ENCODE measurements at places on chromosomes 4 and X.

DNA sequence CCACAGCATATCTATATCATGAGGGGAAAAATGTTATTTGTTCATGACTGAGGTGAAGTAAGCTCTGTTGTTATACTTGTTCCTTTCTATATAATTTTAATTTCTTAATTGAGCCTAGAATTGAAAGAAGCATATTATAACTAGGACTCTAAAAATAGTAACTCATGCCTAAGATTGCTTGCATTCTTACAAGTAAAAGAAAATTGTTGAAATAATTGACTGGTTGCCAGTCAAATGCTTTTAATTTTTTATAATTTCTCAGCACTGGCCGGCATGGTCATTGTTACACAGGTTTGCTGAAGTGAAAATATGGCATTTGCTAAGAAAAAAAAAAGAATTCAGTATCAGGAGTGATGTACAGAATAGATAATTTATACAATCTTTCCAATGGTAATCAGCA lies 104.8 kb downstream of the GASK1B start:
- no peak for DNase-seq

- DNase-seq = no peak
These were observed 40.6 kb upstream of the DOCK11 start for GRCh38 chrX:118455013-118455412.

- no peak for DNase-seq
These were observed 136.8 kb downstream of the TET2 start for GRCh38 chr4:105283501-105283900.

- DNase-seq = no peak
These were observed 13.8 kb upstream of the PGM2 start for GRCh38 chr4:37812713-37813112.

DNA sequence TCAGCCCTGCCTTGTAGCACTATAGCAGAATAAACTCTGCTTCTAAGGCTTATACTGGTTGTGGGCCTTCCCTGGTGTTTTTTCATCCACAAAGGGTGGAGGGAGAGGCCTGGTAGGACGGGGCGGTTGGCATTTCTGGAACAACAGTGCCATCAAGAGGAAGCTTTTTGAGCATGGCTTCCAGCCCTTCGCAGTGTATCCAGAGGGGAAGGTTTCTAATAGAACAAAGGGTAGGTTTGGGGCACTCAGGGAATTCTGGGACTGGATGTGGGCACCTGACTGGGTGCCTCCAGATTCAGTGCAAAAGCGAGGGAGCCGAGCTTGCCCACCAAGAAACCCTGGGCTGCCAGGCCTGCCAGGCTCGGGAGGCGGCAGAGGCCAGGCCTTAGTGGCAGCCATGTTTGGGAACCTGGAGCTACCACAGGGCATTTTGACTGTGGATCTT lies 229.6 kb upstream of the AGTR2 start:
- DNase-seq = no peak

Data from left hindlimb (tissue), 1 donor.